ENCODE measurements at places on chromosomes 7 and 10.
A peak's percentile ranks its signal among the peaks of the same experiment; 100 is the strongest.

DNA sequence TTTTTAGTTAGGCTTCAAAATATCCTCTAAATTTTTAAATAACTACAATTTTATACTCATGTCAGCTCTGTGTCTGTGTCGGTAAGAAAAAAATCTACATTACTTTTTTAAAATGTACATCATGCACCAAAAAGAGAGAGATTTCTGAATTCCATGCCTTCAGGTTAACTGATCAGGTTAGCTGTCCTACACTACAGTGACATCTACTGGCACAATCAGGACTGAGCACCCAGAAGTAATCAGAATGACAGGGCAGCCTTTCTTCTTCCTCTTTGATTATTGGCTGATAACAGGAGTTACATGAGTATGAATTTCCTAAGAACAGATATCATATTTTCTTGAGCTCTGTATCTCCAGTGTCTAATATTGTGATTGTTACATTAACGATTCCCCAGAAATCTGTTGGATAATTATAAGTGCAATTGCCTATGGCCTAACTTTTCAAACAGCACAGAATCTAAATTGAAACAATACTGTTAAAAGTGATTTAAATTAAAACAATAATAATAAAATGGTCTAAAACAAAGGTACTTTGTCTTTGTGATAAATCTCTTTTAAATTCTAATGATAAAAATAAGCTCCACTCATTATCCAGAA lies 41.8 kb upstream of the HYCC1 start:
- DNase-seq, result peak; percentile 55

- DNase-seq, result no peak
Observed at GRCh38 chr7:27125986-27126394, 4.6 kb downstream of the HOXA4 start.

DNA sequence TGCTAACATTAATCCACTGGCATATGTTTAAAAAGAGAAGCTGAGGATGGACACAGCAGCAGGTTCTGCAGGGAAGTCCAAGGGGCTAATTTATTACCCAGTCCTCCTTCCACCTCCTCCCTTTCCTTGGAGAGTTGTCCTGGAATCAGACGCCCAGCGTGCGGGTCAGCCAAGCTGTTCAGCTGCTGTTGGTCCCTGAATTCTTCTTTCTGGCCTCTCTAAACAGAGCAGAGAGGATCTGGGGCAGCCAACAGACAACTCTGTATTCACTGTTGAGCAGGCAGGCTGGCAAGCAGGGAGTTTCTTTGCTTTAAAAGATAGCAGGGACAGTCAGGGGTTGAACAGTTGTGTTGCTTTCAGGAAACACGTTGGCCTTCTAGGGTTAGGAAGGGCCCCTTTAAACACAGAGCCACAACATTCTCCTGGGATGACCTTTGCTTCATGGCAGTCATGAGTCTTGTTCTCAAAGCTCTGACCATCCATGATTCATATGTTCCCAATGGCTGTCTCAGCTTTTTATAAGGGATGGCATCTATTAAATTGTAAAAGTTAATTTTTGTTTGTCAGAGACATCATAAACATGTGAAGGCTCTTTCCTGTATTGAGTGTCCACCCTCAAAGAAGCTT lies 217.0 kb downstream of the CREB5 start:
- no peak for DNase-seq

- no peak for DNase-seq
Observed at GRCh38 chr10:125035588-125036295, 93.8 kb downstream of the ZRANB1 start.

DNA sequence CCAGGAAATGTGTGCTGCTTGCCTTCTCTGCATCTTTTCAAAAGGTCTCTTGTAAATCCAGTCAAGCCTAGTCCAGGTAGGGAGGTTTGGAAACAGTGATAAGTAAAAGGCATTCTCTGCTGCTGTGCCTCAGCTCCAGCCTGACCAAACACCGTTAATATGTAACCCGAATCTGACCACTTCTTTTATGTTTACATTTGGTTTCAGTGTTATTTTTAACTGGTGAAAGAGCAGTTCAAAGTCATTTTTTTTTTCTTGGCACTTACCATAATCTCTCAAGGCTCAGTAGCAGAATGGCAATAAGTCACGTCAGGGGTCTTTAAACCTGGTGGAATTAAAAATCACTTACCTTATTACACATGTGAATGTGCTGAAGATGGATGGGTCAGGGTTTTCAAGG lies 216.8 kb downstream of the PTEN start:
- no peak for DNase-seq

GRCh38 chr7:96314402-96315124 lies 7.3 kb downstream of the SLC25A13 start:
- DNase-seq, result peak; percentile 91

GRCh38 chr7:12814828-12815227 lies 127.4 kb downstream of the ARL4A start:
- DNase-seq, result no peak

DNA sequence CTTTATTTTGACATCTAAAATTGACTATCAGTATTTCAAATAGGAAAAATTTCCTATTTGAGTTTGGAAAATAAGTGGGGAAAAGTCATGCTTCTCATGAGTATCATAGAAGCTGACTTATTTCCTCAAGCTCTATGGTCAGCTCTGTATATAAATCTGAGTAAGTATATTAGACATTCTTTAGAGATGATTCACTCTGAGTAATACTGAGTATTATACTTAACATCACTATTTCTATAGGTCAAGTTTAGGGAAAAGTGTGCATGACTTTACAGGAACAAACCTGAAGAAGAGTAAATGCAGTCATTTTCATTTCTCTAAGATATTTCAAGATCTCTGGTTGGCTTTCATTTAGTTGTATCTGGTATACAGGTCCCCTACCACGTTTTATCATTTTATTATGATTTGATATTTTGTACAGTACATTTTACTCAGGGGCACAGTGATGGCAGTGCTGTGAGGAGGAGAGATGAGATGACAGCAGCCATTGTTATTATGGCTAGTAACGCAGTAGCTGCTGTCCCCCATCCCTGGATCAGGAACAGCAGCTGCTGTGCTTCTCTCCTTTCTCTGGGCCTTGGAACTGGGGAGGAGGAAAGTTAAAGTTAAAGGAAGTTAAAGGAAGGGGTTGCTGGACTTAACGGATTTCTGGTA lies 15.2 kb downstream of the SND1 start:
- DNase-seq, result peak; percentile 51

DNA sequence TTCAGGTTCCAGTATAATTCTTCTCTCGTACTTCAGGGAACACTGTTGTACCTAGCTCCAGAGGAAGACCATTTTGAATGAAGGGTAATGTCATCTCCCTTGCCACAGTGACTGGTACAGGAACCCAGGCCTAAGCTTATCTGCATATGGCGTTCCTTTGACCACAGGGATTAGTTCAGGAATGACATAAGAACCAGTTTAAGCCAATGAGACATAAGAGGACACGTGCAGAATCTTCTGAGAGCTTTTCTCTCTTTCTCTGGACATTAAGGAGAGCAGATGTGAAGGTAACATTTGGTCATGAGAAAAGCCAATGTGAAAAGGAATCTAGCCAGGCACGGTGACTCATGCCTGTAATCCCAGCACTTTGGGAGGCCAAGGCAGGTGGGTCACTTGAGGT lies 21.8 kb upstream of the HIBADH start:
- DNase-seq, result no peak

DNA sequence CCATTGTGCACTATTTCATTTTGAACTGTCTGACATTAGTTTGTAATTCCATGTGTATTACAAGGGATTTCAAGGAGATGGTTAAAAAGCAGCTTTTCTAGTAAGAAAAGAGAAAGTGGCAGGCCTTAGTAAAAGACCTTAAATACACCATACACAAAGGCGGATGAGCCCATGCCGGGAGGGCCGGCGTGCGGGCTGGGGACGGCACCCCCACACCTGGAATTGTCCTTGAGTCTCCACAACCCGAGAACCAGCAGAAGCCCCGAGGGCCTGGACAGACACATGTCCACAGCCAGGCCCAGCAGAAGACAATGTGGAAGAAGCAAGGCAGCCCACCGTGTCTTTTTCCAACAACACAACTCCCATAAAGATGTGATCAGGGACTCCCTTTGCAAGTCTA lies 123.7 kb upstream of the TCERG1L start:
- DNase-seq, result no peak

GRCh38 chr7:148174376-148174775 lies 416.2 kb upstream of the C7orf33 start:
- no peak for DNase-seq

DNA sequence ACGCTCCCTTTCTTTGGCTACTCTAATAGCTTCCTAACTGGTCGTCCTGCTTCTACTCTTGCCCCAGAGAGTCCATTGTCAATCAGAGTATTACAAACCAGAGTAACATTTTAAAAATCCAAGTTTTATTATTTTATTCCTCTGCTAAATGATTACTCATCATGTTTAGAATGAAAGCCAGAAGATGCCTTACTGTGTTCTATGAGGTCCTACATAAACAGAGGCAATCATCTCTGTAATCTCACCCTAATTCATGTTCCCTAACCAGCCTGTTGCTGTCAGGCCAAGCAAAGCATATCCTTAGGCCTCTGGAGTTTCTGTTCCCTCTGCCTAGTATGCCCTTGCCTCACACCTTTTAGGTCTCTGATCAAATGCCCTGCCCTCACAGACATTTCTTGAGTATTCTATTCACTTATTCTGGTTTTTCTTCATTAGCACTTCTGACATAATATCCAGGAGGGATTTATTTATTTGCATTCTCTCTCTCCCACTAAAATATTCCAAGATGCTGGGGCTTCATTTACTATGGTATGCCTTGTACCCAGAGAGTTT lies 497.5 kb downstream of the PHTF2 start:
- no peak for DNase-seq

GRCh38 chr7:68604541-68604940 lies 993.7 kb upstream of the AUTS2 start:
- DNase-seq, result no peak

- DNase-seq, result peak; percentile 5
Observed at GRCh38 chr7:29140873-29141468, 5.4 kb downstream of the CPVL start.

- DNase-seq, result no peak
Observed at GRCh38 chr7:143447466-143447865, 4.2 kb downstream of the TAS2R60 start.

- peak; percentile 93 for DNase-seq
Observed at GRCh38 chr7:64999165-65000004, 7.1 kb downstream of the ERV3-1 start.

- DNase-seq, result peak; percentile 6
Observed at GRCh38 chr7:130430841-130431666, 9.8 kb downstream of the CEP41 start.

GRCh38 chr7:103343332-103343731 lies 1.2 kb downstream of the DNAJC2 start:
- DNase-seq, result no peak

DNA sequence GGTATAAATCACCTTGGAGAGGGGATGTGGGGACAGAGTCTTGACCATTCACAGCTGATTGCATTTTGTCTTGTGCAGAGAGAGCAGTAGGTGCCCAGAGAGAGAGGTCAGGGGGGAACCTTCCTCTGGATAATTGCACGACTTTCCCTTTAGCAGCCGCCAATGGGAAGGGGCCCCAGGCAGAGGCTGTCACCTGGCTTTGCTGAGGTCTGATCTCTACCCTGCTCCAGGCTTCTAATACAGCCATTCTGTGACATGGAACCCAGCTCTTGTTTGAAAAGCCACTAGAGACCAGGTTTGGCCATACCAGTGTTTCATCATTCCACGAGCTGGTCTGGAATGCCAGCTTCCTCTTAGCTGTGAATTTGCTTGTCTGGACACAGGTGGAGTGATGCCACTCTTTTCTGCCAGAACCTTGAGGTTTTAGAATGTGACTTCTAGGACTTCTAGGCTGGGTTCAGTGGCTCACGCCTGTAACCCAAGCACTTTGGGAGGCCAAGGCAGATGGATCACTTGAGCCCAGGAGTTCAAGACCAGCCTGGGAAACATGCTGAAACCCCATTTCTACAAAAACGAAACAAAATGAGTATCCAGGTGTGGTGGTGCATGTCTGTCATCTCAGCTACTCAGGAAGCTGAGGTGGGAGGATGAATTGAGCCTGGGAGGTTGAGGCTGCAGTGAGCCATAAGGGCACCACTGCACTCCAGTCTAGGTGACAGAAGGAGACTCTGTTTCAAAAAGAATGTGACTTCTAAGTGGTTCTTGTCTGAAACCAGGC lies 159.9 kb downstream of the CAMK1D start:
- DNase-seq, result no peak

GRCh38 chr7:68244389-68244788 lies 1247.8 kb downstream of the TYW1 start:
- no peak for DNase-seq

DNA sequence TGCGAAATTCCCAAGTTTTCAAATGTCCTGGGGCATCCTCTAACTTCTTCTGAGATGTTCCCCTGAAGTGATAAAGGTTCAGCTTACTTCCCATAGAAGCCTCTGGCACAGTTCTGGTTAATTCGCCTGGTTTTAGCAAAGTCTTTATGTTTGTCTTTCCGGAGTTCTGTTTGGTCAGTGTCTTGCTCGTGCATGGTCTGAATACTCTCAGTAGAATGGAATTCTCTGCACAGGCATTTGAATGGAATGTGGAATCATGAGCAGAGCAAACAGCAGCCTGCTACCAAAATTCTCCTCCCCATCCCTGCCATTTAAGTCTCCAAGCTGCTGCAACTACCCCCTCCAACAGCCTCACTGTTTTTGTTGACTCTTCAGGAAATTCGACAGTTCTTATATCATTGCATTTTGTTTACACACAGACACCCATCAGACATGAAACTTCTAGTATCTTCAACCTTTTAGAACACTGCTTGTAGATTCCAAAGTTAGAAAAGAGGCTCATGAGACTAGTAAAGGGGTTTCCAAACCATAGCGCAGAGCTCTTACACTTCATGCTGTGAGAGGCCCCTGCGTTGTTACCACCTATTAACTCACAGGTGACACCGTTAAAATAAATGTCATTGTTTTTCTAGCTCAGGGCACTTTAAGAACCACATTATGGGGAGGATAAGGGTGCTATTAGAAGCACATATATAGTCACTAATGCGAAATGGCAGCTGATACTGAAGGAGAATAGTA lies 129.7 kb downstream of the PLCE1 start:
- peak; percentile 92 for DNase-seq

- DNase-seq, result no peak
Observed at GRCh38 chr10:102024799-102025198, 31.2 kb downstream of the ARMH3 start.

GRCh38 chr7:74226633-74227032 lies 16.8 kb downstream of the LAT2 start:
- DNase-seq, result no peak

DNA sequence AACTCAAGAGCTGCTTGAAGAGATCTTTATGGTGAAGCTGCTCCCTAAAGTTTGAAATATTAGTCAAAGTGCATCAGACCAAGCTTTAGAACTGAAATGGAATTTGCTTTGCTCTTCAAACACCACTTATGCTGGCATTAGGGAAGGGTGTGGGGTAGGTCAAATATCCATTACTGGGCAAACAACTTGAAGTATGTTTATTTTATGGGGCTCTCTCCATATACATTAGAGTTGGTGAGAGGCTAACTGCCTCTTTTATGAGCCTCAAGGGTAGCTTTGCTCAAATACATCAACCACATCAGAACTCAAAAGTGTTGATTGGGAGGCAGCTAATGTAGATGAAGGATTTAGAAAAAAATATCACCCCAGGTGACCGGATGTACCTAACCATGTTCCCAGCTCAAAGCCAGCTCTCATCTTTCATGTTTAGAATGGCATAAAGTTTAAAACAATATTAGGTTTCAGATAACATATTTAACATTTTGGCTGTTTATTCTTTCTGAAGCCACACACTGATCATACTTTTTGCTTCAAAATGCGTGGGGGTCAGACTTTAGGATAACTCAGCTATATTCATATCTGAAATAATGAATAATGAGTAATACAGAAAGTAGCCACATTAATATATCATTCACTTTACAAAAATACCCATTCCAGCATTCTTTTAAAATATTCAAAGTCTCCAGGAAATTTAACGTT lies 318.6 kb downstream of the PTEN start:
- DNase-seq, result peak; percentile 32

GRCh38 chr7:33145156-33145555 lies 15.8 kb downstream of the BBS9 start:
- no peak for DNase-seq

All from NCI-H226 (cell line).